Bone marrow (tissue), 2 donors: ENCODE measurements at places on chromosomes 1 and 21.

- peak; percentile 96 for DNase-seq
Observed at GRCh38 chr1:78004719-78005447, at the start of gene DNAJB4. Gene DNAJB4 (plus strand): TSS chr1:78004939. CDS start chr1:78005111, 172 bp downstream.

DNA sequence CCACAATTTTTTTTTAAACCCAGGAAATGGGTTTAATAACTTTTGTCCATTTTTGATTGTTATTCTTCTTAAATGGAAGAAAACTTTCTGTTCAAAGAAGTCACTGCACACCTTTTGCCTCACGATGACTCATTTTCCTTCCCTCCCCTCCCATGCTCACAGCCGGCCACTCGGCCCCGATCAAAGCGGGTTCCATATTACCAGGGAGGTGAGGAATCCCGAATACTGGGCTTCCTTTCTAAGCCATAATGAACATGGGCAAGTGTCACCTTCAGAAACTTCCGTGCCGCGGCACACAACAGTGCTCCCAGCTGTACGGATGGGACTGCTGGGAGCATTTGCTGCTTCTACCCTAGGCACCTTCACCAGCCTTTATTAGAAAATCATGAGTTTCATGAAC is 121.4 kb downstream of the HLCS start:
- DNase-seq: no peak

GRCh38 chr1:187033693-187034390 is 205.1 kb downstream of the PLA2G4A start:
- no peak for DNase-seq

DNA sequence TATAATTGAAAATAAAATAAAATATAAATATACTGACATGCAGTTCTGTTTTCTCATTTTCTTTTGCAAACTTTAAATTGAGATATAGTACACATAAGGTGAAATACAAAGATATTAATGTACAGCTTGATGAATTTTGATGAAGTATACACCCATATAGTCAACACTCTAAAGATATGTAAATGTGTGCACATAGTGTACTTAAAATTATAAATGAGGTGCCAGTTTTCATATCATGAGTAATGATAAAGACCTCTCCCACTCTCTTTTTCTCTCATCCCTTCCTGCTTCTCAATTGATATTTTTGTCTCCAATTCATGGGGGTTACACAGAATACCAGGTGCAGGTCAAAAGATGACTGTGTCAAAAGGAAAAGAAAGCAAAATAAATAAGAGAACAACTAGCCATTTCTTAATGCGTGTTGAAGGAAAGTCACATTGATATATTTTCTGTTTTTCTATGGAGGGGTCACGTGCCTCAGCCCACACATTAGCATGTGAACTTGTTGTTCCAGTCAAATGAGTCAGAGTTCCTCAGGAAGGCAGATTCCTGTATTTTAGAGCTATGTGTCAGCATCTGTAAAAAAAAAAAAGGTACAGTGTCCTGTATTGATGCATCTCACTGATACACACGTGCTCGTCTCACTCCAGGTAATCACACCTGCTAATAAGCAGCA is 64.3 kb upstream of the HOOK1 start:
- no peak for DNase-seq

DNA sequence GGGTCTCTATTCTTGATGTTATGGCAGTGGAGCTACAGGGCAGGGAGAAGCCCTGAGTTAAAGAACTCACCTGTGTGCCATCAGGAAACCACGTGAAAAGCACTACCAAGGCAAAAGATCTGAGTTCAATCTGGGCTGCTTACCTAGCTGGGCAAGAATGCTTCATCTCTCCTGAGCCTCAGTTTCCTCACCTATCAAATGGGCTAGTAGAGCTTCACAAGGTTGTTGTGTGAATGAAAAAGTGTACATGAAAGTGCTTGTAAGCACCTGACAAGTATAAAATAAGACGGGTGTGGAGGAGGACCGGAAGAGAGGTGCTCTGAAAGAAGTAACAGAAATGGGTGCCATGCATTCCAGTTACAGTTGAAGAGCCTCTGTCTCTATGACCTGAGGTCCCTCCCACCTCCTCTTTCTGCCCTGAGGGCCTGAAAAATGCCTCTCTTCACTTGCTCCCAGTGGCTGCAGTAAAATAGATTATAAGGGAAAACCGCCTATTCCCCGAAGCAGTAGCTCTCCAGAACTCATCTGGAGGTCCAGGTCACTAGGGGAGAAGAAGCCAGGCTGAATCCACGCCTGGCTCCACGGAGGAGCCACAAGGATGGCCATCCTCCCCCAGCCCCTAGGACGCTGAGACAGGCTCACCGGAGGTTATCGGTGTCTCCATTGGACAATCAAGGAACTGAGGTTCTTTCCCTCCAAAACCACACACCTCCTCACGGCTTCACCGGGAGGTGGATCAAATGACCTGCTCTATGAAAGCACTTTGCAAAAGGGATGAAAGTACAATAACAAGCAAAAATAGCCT is 1.4 kb downstream of the GPR161 start:
- DNase-seq: no peak

DNA sequence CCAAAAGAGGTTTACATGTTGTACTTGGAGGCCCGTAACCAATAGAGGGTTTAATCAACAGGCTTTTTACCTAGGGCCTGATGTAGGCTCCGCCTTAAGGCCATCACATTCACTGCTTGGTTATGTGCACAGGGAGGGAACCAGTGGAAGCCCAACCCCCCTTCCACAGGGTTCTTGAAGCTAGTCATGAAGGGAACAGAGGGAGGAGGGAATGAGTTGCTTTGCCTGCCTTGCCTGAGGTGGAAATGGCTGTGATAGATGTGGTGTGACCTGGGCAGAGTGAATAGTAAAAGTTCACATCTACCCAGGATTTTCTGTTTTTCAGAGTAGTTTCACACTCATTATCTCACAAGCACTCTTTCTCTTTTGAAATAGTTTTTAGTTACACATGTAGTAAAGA is 215.1 kb downstream of the ST6GALNAC3 start:
- no peak for DNase-seq

- no peak for DNase-seq
Observed at GRCh38 chr1:8822373-8823294, 5.2 kb upstream of the RERE start.

GRCh38 chr21:26909972-26910371 is 56.9 kb downstream of the ADAMTS5 start:
- no peak for DNase-seq

GRCh38 chr1:154463512-154463990 is 38.5 kb upstream of the TDRD10 start:
- peak; percentile 92 for DNase-seq

DNA sequence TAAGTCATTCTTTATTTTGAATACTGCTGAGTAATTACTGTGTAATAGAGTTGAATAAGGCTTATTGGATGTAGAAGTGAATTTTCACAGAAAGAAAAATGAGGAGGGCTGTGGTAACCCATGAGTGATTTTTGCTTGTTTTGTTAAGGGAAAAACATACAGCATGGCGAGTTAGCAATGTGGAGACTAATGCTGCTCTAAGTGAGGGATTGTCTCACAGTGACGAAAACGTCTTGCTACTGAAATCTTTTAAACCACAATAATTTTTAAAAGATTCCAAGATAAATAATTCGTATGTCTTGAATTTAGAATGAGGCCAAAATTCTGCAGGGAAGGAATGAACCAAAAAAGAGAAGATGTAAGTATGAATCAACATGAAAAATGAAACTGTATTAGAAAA is 16.2 kb upstream of the PLA2G4A start:
- DNase-seq: no peak

GRCh38 chr1:21631944-21632887 is 36.9 kb downstream of the RAP1GAP start:
- no peak for DNase-seq

GRCh38 chr1:218346391-218347204 is 1.5 kb downstream of the TGFB2 start:
- no peak for DNase-seq

DNA sequence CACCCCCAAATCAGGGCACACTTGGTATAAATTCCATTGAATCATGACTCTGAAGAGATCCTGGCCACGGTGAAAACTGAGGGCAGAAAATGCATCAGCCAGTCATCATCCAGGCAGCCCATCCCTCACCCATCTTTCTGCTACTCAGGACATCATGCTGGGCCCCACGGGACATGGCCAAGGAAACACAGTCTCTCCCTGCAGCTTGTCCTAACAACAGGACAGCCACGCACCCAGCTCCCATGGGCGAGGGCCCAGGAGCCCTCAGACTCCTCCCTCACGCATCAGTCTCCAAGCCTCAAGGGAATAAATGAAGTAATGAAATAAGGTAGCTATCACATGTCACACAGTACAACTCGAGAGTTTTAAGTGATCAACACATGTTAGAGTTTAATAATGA is 37.8 kb downstream of the ELK4 start:
- no peak for DNase-seq

GRCh38 chr1:227945891-227946623 is 1.7 kb downstream of the WNT9A start:
- peak; percentile 77 for DNase-seq

DNA sequence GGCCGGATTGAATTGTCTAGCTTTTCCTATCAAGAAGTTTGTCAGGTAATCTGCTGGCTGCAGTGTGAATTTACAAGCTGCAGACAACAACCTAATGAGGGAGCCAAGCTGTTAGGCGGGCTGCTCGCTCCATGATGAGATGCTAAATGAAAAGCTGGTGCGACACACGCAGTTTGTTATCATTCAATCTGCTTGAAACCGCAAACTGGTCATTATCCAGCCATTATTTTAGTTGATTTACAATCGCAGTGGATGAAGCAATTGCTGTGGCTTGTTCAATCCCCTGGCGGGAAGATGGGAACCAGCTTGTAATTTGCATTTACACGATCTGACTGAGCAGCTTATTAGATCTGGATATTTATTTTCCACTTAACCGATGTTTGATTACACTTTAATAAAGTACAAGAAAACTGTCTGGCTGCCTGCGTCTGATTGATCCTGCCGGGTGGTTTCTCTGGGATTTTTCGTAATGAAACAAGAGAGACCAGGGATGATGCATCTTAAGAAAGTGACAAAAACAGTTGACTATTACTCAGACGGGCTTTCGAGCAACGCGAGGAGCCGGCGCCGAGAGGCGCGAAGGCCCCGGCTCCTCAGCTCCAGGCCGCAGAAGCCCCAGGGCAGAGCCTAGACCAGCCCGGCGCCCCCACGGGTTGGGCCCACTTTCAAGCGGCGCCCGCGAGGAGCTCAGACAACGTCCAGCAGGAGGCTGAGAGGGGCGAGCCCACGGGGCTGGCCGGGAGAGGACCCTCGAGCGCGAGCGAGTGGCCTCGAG is 118.0 kb upstream of the BARHL2 start:
- DNase-seq: no peak

DNA sequence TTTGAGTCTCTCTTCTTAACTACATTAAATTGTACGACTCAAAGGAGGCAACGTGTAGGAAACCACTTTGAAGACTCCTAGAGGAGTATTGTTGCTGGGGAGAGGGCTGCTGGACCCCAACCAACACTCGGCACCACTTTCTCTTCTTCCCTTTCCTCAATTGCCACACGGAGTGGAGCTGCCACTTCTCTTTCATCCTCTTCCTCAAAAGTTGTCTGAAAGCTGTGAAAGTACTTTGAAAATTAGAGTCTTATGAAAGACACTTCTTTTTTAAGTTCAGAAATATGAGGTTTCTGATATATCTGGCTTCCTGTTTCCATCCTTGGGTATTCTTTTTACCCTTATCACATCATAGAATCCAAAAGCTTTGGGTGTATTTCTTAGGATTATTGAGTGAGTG is 59.5 kb downstream of the MRPS6 start:
- no peak for DNase-seq

DNA sequence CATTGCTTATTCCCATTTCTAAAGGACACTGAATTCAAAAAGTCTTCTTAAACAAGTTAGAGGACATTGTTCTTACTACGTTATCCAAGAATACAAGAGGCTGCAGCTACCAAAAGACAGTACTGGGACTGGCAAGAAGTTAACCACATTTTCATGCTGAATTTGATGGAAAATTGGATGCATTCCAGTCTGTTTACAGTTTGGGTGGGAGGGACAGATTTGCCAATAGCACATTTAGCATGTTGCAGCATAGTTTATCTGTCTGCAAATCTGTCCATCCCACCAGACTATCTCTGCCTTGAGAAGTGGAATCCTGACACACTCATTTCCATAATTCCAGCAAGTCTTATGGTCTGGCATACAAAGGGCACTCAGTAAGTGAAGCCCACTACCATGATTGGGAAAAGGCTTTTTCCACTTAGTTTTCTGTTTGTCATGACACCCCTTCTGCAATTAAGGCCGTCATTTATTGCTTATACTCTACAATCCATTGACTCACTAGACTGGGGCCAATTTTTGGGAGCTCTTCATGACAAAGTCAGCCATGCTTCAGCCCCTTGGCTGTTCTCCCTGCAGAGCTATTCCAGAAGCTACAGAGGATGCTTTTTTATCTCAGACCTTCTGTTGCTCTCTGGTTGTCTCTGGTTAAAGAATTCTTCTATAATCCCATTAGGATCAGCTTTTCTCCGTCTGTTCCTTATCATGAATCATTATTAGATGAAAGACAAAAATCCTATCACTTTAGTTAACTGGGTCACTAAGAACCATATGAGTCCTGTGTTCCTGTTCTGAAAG is 355.8 kb upstream of the PTBP2 start:
- DNase-seq: no peak

DNA sequence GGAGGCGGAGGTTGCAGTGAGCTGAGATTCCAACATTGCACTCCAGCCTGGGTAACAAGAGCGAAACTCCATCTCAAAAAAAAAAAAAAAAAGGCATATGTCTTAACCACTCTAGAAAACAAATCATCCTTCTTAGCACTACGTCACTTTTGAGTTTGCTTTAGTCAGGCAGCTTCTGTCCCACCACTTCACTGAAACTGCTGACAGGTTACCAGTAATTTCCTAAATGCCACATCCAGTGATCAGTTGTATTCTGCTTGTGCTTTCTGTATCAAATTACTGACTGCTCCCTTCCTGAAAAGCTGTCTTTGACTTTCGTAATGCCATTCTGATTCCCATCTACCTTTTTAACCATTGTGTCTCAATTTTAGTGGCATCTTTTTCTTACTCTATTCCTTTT is 21.7 kb downstream of the RCOR3 start:
- DNase-seq: no peak

DNA sequence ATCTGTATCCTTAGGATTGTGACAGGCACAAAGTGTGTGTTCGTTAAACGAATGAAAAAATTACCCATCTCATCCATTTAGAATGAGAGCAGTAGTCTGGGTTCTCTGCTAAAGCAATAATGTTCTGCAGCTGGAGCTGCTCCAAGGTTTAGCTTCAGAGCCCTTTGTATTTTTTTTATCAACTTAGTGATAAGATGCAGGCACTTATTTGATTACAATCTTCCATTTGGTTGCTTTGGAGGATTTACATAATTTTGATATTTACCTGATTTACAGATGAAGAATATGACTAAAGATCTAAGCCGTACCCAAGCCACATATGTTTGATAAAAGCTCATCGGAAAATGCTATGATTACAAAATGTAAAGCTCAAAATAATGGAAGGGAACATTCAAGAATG is 201.2 kb downstream of the KCTD3 start:
- DNase-seq: no peak

GRCh38 chr21:40070871-40071270 is 203.6 kb downstream of the PCP4 start:
- no peak for DNase-seq
